HFF-Myc (cell line): ENCODE measurements at places on chromosomes 1 and 21.

DNA sequence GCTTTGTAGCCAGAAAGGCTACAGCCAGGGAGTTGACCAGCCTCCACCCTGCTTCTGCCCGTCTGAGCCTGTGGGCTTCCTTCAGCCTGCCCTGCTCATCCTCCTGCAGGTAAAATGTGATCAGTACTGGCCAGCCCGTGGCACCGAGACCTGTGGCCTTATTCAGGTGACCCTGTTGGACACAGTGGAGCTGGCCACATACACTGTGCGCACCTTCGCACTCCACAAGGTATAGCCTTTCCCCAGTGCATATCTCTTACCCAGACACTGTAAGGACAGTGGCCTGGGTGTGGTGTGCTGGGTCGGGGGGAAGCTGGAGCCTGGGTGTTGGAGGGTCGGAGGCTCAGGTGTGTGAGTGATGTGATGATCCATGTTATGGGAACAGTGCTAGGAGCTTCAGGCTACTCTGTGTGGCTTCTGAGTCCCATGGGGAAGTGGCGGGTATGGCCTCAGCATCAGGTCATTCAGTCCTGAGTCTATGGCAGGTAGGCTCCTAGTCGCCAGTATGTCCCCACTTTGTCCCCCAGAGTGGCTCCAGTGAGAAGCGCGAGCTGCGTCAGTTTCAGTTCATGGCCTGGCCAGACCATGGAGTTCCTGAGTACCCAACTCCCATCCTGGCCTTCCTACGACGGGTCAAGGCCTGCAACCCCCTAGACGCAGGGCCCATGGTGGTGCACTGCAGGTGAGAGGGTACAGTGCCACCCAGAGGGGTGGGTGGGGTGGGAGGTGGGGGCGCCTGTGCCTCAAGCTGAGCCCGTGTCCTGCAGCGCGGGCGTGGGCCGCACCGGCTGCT, 31.2 kb upstream of the KDM4A start:
- DNase-seq = no peak

DNA sequence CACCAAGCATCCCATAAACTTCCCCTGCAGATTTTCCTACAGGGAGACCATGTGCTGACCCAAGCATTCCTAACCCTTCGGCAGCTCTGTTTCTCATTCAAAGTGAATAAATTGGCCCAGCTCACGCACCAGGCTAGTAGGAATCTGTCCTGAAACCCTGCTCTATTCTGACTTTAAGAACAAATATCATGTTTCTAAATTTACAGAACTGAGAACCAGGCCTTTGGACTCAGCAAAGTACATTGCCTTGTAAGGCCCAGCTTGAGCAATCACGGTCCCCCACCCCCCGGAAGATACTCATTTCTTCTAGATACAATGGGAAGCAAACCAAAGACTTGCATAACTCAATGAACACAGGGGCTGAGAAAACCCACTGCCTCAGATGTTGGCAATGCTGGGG, 160.1 kb upstream of the NFIA start:
- DNase-seq = no peak

- peak; percentile 27 for DNase-seq
Measured at GRCh38 chr1:231724876-231725647, 98.5 kb downstream of the DISC1 start.

- no peak for DNase-seq
Measured at GRCh38 chr1:57711326-57711725, 287.5 kb upstream of the DAB1 start.
